ENCODE measurements at places on chromosomes 12 and 14.

DNA sequence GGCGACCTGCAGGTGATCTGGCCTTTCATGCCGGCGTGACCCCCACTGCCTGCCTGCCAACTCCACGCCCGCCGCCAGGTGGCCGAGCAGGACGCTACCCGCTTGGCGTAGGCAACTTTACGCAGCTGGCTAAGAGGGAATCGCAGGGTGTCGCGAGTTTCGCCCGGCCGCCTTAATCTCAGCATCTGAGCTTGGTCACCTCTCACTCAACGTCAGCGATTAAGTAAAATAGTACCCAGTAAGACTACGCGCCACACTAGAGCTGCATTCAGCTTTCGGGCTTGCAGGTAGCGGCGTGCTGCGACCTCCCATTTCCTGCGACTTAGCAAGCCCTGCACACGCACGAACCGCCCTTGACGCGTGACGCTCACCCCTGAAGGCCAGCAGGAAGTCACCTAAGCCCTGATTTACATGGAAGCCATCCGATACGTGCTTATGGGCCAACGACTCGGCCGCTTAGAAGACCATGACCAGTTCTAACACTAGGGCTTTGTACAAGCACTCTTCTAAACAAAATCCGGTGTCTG lies 33.2 kb downstream of the WBP11 start:
- no peak for DNase-seq

DNA sequence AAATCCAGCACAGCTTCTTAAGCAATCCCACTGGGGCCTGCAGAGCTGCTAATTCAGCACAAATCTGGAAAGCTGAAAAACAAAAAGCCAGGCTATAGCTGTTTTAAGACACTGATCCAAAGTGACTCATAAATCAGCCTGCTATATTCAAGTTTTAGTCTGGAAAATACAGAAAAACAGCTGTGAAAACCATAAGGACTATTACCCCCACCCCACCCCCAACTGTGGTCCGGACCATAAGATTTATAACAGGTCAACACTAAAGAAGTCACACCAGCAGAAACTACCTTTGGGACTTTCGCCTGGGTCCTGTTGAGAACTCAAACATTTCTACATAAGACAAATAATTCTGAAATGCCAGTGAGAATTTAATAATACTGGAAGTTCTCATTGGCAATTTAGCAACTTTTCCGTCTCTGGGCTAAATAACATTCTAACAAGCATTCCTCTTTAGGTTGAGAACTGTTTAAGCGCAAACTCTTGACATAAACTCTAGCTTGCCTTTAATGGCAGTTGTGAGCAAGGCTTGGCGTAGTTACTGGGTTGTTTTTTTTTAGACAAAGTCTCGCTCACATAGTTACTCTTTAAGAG lies 3.3 kb downstream of the LRIG3 start:
- no peak for DNase-seq

- DNase-seq, result no peak
Observed at GRCh38 chr14:59317798-59318505, 129.5 kb downstream of the DAAM1 start.

DNA sequence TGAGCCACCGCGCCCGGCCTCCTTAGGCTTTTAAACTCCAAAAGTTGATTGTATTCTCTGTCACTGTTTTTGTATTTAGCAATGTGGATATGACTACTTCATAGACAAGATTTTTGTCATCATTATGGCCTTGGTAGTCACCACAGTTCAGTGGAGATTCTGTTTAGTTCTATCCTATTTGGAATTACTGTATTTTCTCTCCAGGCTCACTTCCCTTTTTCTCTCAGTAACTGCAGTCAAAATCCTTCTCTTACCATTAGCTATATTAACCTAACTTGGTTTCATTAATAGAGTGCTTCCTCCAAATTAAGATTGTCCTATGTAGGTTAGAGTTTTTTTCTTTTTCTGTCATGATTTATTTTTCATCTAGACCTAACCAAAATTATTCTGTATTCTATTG lies 283.9 kb downstream of the TMTC2 start:
- no peak for DNase-seq

DNA sequence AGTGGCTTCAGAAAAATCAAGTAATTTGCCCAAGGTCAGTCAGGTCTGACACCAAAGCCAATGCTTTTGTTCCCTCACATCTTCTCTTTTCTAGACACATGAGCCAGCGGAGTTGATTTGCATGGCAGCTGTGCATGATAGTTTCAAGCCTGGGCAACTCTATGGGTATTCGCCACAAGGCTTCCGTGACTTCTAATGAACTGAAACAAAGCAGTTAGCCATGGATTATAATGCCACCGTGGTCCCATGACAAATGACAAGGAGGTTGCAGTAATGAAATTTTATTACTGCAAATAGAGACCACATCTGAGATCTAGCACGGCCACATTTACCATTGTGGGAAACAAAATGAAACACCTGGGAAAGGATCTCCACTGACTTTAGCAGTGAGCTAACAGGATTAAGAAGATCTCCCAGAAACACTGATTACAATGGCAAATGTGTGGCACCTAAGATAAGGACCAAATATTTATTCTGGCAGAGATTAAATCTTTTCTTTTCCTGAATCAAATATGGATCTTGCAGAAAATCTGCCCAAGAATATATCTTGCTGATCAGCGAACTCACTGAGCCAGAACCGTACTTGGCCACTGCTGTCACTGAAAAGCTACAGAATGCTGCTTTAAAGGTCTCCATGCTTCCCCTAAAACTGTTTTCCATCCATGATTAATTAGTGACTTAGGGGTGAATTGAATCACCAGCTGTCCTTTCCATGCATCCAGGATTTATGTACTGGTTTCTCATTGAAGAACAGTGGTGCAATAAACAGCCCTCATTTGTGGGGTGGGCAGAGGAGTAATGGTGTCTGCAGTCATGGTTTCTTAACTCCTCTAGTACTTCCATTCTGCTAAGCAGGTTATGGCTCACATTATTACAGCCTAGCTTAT lies 551.0 kb downstream of the DIO2 start:
- no peak for DNase-seq

- DNase-seq, result no peak
Observed at GRCh38 chr14:50577982-50578381, 18.0 kb downstream of the ATL1 start.

GRCh38 chr12:75798136-75798926 lies 233.2 kb downstream of the PHLDA1 start:
- no peak for DNase-seq

DNA sequence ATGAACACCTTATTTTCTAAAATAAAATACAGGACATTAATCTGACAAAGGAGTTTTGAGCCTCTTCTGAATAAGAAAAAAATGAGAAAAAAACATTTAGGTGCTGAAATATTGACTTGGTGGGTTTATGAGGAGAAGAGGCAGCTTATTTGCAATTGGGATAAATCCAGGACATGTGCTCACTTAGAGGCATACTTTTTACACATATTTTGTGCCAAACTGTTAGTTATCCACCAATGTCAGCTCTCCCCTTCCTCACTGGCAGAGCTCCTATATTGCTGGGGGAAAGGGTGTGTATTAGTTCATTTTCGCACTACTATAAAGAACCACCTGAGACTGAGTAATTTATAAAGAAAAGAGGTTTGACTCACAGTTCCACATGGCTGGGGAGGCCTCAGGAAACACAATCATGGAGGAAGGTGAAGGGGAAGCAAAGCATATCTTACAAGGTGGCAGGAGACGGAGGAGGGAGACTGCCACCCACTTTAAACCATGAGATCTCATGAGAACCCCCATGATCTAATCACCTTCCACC lies 135.4 kb upstream of the EGLN3 start:
- DNase-seq, result no peak

DNA sequence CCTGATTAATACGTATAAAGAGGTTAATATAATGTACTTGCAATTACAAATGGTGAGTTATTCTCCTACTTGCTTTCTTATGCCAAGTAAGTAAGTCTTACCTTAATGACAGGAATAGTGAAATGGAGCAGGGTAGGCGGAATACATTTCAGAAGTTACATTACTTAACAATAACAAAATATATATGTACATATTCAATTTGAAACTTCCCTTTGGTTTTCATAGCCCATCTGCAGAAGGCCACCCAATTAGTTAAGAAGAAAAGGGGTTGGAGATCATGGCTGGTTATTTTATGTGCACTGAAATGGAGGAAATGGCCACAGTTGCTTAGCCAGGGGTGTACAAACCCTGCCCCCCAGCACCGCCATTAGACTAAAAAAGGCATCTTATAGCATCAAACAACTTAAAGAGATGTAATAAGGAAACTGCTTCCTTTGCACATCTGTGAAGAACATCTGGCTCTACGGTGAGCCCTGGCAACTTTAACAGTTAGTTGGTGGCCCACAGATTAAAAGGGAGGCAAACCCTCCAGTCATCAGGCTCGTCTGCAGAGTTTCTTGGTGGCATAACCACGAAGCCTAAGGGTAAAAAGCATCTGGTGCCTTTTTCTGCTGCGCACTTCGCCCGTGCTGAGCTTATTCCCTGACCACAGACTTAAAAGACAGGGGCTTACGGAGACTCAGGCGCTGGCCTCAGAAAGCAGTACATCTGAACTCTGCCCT lies 38.8 kb upstream of the DACT1 start:
- DNase-seq, result no peak

DNA sequence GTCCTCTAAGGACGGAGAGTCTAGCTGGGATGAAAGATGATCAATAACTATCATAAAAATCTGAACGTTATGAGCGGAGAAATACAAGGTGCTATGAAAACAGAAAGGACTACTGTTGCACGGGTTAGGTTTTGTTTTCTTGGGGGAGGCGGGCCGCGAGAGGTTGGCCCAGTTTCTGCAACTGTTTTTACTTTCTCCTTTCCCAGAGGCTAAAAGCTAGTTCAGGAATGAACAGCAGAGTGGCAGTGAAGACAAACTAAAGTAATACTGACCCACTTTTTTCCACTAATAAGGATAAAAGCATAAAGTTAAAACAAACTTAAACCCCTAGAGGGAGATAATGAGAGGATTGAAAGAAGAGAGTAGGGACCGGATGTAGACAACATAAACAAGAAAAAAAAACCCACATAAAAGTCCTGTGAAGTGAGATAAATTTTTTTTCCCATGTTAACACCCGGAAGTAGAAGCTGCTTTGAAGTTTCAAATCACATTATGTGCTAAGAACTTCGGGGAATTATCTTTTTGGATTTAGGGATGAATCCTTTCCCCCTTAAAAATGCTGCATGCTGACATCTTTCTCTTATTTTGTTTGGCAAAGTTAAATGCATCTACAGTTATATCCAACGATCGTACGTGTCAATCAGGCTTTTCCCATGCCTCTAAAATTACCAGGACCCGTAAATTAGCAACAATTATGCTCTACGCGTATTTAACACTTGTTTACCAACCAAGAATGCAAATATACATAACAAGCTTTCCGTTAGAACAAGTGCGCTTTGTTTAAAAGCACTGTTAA lies 1.0 kb upstream of the CDK17 start:
- peak; percentile 44 for DNase-seq

GRCh38 chr12:69007101-69007854 lies 74.3 kb upstream of the CPM start:
- DNase-seq, result no peak

DNA sequence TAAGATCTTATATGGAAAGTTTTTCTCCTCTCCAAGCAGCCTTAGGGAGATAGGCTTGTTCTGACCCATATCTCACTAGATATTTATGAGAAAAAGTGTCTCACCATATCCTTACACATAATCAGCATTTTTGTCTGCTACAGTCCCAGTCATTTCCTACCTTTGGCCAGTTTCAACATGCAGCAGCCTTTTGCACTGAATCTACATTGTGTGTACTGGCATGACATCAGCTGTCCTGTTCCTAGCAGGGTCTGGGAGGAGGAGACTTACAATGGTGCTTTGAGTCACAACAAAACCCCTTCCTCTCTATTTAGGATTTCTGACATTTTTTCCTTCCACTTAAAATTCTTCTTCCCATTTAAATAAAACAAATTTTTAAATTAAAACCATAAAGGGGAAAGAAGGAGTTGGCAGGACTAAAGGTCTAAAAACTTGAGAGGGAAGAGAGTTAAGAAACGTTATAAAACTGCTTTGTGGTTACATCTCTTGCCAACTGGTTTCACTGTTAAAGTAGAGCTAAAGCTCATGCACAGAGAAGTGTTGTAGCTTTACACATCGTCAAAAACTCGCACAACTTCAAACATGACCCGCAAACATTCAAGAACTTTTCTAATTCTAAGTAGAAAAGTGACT lies 53.3 kb upstream of the CERS5 start:
- DNase-seq, result no peak

DNA sequence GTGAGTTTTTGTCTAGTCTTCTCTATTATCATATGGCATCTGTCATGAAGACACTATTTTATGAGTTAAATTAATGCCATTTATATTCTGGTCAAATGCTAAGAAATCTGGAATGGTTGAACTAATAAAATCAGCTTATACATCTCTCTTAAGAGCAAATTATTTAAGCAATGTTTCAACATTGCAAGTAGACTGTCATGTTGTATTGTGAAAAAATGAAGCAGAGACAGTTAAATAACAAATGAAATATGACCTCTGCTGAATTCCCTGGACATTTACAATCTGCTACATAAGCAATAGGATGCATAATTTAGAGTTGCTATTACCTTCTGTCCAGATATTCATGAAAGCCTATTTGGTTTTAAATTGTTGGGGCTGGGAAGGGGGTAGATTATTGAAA lies 30.6 kb downstream of the NAV3 start:
- no peak for DNase-seq

DNA sequence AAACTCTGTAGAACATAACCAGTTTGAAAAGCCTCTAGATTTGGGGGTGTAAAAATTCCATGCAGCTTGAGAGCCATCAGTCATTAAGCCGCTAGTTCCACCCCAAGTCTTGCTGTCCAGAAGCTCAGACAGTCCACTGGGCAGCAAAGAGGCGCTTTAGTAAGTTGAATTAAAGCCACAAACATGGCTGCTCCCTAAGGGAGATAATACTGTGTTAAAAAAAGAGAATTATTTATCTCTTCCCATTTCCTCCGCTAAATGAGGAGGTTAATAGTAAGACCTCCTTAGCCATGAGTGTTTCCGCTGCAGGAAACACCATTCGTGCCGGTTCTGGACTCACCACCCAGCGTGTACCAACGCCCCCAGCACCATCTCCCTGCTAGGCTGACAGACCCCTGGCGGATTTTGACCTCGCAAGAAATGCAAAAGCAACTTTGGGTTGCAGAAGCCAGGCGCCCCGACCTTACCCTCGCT lies 536 bp downstream of the TM7SF3 start:
- DNase-seq, result no peak

GRCh38 chr12:116639765-116640164 lies 80.6 kb downstream of the MAP1LC3B2 start:
- no peak for DNase-seq

DNA sequence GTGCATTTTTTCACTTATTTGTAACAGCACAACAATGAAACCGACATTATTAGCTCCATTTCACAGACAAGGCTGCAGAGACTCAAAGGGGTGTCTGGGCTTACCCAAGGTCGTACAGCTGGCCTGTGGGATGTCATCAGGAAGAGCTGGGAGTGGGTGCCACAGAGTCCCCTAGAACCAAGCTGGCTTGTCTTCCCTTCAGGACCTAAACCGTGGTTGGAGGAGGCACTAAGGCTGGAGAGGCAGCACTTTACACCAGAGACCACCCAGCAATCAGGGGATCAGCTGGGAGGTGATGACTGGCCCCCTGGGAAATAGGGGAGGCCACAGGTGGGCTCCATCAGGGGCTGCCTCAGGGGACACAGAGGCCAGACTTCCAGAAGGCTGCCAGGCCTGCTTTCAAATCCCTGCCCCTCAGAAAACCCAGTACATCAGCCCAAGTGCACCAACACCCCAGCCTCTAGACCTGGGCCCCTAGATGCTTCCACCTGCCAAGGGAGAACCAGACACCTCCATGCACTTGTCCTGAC lies 28.3 kb downstream of the DIO3 start:
- no peak for DNase-seq

- peak; percentile 32 for DNase-seq
Observed at GRCh38 chr14:20606190-20606901, 15.2 kb upstream of the RNASE12 start.

- no peak for DNase-seq
Observed at GRCh38 chr14:65696801-65697200, 284.3 kb downstream of the FUT8 start.
